ENCODE measurements at places on chromosomes 16 and 17. TPM values are rescaled to one million over a fixed set of nuclear protein-coding genes. Genes with fewer than 3 reads are reported as not detected.

The KRTAP4-9 gene
- total RNA-seq, result not detected

The DHRS7C gene
- not detected for total RNA-seq

The TP53I13 gene
- 56.0 TPM for total RNA-seq

The SEZ6 gene
- total RNA-seq, result not detected

The PRSS22 gene
- total RNA-seq, result 13.6 TPM

The CCT6B gene
- 4.4 TPM for total RNA-seq

The RTN4RL1 gene
- total RNA-seq, result 14.1 TPM

The PIRT gene
- not detected for total RNA-seq

The CCDC78 gene
- total RNA-seq, result 2.6 TPM

The JPH3 gene
- total RNA-seq, result not detected

DNA sequence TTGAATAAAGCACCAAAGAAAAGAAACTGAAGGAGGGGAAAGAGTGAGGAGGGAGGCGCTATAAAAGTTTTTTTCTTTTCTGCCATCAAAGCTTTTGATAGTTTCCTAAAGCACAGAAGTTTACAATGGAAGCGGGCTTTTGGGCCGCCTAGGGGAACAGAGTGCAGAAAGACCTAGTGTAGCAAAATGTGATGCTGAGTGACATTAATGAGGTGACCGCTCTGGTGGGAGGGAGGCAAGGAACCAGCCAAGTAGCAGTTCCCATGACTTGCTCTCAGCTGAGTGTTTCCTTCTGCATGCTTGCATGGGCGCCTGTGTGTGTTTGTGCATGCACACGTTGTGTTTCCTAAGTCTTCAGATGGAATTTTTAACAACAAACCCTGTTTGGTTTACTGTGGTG lies 15.5 kb downstream of the MSI2 start:
- no peak overlapping the region for H3K4me3 ChIP-seq
- H3K27me3 ChIP-seq, result no peaks in the 10 kb centered on the region
- H3K27ac ChIP-seq, result no peak overlapping the region
- no peak for DNase-seq
- H3K36me3 ChIP-seq, result no peaks in the 10 kb centered on the region

DNA sequence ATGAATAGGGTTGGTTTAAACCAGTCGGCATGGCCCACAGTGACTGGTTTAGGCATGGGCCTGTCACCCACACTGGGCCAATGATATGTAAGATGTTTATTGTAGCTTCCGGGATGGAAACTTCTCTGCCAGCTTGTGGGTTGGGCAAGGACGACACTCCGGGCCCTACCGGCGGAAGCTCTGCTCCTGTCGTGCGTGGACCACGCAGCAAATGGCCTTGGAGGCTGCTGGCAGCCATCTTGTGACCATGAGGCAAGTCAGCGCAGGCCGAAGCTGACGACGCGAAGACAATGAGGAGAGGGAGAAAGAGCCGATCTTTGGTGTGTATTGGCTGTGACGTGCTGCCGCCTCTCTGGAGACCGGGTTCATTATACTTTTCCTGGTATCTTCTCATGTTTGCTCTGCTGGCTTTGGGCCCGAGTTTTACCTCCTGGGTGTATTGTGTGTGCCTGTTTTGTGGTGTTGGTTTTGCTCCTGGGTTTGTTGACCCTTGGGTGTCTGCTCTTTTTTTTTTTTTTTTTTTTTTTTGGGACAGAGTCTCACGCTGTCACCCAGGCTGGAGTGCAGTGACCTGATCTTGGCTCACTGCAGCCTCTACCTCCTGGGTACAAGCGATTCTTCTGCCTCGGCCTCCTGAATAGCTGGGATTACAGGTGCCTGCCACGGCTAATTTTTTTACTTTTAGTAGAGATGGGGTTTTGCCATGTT lies 15.4 kb downstream of the SLC25A10 start:
- no peaks in the 10 kb centered on the region for H3K36me3 ChIP-seq
- DNase-seq, result peak; percentile 73
- no peak overlapping the region for H3K4me3 ChIP-seq
- peaks cover 12% of the 10 kb centered on the region for H3K4me1 ChIP-seq

DNA sequence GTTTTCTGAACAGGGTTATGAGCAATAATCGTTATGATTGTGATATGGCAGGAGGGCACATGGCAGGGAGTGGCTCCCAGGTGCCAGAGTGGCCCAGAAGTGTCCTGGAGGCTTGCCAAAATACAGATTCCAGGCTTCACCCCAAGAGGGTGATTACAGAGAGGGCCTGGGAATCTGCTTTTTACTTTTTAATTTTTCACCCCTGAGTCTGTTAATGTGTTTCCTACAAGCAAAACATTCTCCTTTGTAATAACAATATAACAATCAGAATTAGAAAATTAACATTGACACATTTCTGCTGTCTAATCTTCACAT lies 212.4 kb downstream of the SNX29 start:
- no peaks in the 10 kb centered on the region for H3K36me3 ChIP-seq
- no peaks in the 10 kb centered on the region for H3K27me3 ChIP-seq
- no peak overlapping the region for H3K27ac ChIP-seq
- DNase-seq, result no peak
- H3K4me3 ChIP-seq, result no peak overlapping the region
- no peaks in the 10 kb centered on the region for H3K4me1 ChIP-seq

DNA sequence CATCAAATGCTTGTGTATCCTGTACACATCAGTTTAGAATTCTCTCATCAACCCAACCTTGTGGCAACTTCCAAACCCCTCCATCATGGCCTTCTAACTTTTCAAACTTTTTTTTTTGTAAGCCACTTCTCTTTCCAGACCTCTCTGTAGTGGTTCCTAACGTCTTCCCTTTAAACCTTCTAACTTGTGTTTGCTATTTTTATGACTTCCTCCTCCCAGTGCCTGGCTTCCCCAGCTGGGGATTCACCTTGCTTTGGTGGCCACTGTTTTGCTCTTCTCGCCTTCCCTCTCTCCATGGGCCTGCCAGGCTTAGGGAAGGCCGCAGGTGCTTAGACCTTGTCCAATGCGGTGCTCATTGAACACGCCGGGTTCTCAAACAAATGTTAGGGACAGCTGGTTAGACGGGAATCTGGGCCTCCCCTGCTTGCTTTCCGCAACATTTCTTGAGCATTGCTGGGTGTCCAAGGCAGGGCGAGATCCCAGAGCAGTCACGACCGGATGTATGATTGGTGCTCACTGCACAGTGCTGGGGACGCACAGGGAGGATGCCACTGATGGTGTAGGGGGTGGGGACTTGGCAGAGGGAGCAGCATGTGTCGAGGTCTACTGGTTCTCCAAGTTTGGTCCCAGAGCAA lies 1.1 kb upstream of the XYLT2 start:
- no peaks in the 10 kb centered on the region for H3K27me3 ChIP-seq
- DNase-seq, result no peak
- H3K4me1 ChIP-seq, result no peaks in the 10 kb centered on the region
- H3K27ac ChIP-seq, result no peak overlapping the region

- no peak overlapping the region for H3K4me3 ChIP-seq
- no peak for DNase-seq
- no peaks in the 10 kb centered on the region for H3K27me3 ChIP-seq
- no peaks in the 10 kb centered on the region for H3K4me1 ChIP-seq
Measured at GRCh38 chr17:66310528-66311148, 8.2 kb downstream of the PRKCA start.

- H3K36me3 ChIP-seq, result no peaks in the 10 kb centered on the region
- no peaks in the 10 kb centered on the region for H3K4me1 ChIP-seq
- no peak overlapping the region for H3K4me3 ChIP-seq
Measured at GRCh38 chr17:67982034-67982640, 14.1 kb downstream of the C17orf58 start.

DNA sequence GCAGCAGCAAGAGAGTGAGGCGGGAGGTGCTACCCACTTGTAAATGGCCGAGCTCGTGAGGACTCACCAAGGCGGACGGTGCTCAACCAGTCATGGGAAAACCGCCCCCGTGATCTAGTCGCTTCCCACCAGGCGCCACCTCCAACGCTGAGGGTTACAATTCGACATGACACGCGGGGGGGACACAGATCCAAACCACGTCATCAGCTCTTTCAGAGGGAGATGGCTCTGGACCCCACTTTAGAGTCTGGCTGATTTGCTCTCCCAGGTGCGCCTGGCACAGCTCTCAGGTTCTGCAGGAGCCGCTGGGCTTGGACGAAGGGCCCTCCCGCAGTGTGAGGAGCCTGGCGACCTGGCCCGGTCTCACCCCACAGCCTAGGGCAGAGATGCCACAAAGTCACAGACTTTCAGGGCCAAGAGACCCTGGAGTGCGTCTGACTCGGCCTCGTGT lies 21.1 kb upstream of the DOC2B start:
- H3K4me3 ChIP-seq, result no peak overlapping the region
- H3K27ac ChIP-seq, result no peak overlapping the region
- no peaks in the 10 kb centered on the region for H3K4me1 ChIP-seq
- no peaks in the 10 kb centered on the region for H3K27me3 ChIP-seq
- no peaks in the 10 kb centered on the region for H3K36me3 ChIP-seq
- no peak for DNase-seq

- H3K4me1 ChIP-seq, result no peaks in the 10 kb centered on the region
- no peaks in the 10 kb centered on the region for H3K36me3 ChIP-seq
- H3K27me3 ChIP-seq, result no peaks in the 10 kb centered on the region
- no peak for DNase-seq
Measured at GRCh38 chr17:65049085-65049756, 7.3 kb downstream of the GNA13 start.

- no peaks in the 10 kb centered on the region for H3K4me1 ChIP-seq
- H3K36me3 ChIP-seq, result no peaks in the 10 kb centered on the region
- DNase-seq, result no peak
- no peaks in the 10 kb centered on the region for H3K27me3 ChIP-seq
- peak overlapping the region; percentile 66 for H3K27ac ChIP-seq
Measured at GRCh38 chr16:80804056-80804525, 307 bp downstream of the CDYL2 start.
